ENCODE measurements at places on chromosomes 3 and 15.

DNA sequence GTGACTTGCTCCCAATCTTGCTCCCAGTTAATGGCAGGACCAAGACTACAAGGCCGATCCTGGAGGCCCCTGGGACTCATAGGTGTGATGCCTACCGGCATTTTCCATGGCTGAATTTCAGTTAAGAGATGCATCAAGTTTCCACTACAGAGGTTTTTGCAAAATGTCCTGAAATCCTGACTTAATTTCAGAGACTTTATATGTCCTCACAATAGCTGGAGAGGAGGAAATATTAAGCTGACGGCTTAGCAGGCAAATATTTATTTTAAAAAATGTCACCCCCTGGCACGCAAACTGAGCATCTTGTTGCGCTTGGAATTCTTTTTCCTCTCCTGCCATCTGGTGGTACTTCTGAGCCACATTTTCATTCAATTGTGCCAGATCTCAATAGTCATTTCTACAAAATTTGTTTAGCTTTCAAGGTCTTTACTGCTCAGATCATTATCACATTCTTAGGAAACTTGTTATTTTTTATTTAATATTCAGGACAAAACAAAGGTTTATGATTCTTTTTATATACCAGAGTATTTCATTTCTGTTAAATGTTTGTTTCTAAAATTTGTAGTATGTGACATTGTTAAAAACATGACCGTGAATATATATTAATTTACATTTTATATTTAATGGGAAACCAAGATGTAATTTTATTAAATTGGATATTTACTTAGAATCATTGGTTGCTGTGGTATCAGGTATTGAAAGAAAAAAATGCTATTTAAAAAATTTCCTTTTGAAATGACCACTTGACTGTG, 189.2 kb upstream of the THRB start:
- peak; percentile 46 for DNase-seq

GRCh38 chr15:51731549-51732267, 5.7 kb downstream of the LYSMD2 start:
- DNase-seq = no peak

DNA sequence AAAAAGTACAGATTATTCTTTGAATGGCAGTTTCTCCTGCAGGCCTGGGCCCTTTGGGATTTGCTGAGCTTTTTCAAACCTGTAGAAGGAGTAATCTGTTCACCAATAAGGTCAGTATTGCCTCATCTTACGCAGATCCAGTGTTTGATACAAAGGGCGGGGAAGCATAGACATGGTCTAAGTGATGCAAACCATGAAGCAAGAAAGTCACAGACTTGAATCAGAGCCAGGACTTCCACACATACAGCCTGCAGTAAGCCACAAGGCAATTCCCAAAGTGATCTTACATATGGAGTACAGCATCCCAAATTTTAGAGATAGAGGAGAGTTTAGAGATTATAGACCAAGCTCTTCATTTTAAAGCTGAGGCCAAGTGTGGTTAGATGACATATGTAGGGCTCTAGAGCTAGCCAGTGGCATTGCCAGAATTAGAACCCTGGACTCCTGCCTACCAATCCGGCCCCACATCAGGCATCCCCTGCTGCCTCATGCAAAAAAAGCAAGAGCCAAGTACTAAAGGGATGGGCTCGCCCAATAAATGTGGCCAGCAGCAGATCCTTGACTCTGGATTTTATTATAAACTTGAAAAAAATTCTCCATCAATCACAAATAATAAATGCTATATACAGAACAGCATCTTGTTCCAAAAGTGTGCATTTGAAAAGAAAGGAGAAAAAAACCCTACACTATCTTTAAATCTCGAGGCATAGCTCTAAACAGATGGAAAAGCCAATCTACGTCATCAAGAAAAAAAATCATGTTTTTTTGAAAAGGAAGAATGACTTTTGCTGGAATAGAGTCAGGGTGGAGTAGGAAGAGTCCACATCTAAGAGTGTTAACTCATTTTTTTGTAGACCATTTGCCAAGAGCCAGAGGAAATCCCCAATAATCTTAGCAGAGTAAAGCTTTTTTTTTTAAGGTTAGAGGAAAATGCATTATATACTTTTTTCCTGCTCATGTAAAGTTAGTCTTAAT, 24.0 kb downstream of the ABI3BP start:
- no peak for DNase-seq

GRCh38 chr3:134833453-134834163, 38.5 kb downstream of the EPHB1 start:
- no peak for DNase-seq

GRCh38 chr15:70589728-70590127, 173.6 kb downstream of the UACA start:
- no peak for DNase-seq

GRCh38 chr3:61602466-61602865, 41.1 kb downstream of the PTPRG start:
- DNase-seq = no peak

DNA sequence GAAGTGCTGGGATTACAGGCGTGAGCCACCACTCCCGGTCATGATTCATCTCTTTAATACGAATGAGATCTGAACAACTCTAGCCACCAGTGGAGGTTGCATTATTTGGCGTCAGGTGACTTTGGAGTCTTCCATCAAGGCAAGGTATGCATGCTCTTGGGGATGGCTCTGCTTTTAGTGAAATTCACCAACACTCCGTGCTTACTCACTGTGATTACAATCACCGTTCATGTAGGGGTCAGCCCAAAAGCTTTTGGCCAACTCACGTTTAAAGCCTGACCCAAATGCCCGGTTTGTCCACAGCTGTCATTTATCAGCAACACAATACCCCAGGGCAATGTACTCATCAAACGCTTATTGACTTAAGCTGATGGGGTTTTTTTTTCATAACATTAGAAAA, 155.4 kb downstream of the PDZRN3 start:
- DNase-seq = no peak

Measured in SW480 (cell line).